CD4-positive, alpha-beta T cell treated with Interferon alpha-2 for 1 hour (primary cell): ENCODE measurements at places on chromosomes 1 and 21.

GRCh38 chr21:38987633-38988508 is 182.1 kb downstream of the ETS2 start:
- no peak for DNase-seq

- peak; percentile 17 for DNase-seq
Observed at GRCh38 chr1:184743062-184743756, 11.4 kb downstream of the EDEM3 start.

DNA sequence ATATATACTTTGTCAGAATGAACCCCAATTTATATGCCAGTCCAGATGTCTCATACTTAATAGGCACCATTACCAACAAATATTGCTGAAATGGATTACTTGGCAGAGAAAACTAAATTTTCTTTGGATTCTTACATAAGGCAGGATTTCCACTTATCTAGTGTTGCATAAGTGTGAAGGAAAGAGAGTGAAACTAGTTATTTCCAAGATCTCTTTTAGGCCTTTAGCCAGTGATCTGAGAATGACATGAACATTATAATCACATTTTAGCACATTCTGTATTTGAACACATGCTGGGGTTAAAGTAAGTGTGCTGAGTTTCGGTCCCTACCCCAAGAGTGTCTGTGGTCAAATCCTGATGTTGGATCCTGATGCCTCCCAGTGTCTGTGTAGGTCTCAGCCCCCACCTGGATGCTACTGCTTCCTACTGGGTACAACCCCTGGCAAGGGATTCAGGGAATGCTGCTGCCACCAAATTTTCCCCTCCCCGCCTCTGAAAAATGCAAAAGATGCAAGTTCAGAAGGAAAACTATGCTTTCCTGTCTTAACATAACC is 11.2 kb downstream of the DDAH1 start:
- no peak for DNase-seq

GRCh38 chr1:4407851-4408250 is 246.6 kb upstream of the AJAP1 start:
- DNase-seq = no peak

DNA sequence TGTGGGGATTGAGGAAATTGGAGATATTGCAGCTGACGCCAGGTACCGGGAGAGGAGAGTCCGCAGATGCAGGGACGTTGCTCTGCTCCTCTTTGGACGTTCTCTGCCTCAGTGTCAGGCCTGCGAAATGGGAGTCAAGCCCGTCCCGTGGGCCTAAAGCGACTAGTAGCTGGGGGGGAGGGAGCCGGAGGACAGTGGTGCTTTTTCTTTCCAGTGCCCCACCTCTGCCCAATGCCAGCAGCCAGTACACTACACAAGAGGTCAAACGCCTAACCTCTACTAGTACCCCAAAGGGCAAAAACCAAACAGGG is 413.6 kb upstream of the ESRRG start:
- DNase-seq = no peak

DNA sequence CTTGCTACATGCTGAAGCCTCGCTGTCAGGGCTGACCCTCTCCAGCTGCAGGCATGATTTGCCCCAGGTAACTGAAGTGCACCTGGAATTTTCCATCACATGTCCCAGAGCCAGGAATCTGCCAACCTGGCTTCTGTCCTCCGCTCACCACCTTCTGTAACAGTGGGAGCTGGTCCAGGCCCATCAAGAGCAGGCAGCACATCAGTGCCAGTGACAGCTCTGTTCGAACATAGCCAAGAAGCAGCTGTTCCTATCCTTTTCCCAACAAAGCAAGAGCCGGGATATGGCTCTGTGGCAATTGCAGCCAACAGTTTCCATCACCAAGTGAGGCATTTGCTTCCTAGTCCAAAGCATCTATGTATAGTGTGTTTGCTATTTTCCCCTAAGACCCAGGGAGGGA is 42.2 kb upstream of the KANK4 start:
- DNase-seq = no peak

GRCh38 chr1:147723691-147724323 is 36.6 kb downstream of the GJA5 start:
- DNase-seq = peak; percentile 42

DNA sequence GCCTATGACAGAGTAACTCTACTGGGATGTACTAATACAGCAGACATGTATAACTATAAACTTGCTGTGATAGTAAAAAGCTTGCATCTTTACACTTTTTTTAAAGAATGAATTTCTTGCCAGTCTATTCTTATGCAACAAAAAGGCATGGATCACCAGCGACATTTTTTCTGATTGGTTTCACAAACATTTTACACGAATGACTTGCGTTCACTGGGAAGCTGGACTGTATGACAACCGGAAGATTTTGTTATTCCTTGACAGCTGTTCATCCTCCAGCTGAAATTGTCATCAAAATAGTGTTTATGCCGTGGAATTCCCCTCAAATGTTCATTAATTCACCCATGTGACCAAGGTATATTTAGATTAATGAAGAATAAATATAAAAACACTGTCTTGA is 131.0 kb downstream of the XPR1 start:
- DNase-seq = no peak

DNA sequence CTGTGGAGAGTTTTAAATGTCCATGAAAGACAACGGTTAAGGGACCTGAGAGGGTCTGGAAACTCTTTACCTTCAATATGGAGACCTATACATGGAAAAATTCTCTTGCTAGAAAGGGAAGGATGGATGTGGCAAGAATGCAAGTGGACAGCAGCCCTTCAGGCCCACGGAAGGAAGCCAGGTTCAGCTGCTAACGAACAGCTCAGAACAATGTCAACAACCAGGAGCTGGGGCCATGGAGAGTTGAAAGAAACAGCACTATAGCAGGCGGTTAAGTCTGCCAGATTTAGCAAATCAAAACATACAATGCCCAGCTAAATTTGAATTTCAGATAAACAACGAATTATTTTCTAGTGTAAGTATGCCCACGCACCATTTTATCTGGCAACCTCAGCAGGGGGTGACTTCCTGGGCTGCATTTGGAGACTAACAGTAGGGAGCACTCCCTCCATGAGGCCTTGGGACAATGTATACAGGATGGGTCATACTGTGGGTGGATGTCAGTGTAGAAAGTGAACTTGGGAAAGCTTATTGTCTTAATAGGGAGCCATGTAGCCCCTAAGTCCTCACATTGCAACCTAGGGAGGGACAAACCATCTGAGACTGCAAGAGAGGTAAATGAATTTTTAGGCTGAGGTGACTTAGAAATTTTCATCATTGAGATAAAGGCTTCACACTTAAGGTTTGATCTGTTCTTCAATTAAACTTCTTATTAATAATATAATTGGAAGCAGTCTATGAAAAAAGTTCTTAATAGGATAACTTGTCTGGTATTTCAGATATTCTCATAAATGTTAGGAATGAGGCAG is 7.8 kb upstream of the H3-3A start:
- DNase-seq = no peak

- no peak for DNase-seq
Observed at GRCh38 chr1:82464362-82465001, 663.7 kb downstream of the ADGRL2 start.

GRCh38 chr1:203144661-203145060 is 17.1 kb downstream of the ADORA1 start:
- DNase-seq = no peak

GRCh38 chr1:175409938-175410337 is 217.4 kb upstream of the KIAA0040 start:
- DNase-seq = no peak

DNA sequence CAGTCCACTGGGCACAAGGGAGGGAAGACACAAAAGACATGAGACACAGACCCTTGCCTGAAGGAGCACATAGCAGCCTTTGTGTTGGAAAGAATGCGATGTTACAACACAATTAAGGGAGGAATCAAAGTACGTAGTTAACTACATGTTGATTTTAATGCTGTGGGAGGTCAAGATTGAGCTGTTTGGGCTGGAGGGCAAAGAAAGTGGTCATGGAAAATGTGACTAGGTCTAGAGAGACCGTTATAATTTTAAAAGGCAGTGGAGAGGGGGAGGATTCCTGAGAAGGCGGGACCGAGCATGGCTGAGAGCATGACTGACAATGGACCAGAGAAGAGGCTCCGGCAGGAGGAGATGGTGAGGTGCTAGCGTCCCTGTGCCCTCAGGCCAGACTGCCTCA is 111.8 kb upstream of the ATP1A1 start:
- no peak for DNase-seq

GRCh38 chr1:171247501-171247900 is 793 bp upstream of the FMO1 start:
- DNase-seq = no peak

DNA sequence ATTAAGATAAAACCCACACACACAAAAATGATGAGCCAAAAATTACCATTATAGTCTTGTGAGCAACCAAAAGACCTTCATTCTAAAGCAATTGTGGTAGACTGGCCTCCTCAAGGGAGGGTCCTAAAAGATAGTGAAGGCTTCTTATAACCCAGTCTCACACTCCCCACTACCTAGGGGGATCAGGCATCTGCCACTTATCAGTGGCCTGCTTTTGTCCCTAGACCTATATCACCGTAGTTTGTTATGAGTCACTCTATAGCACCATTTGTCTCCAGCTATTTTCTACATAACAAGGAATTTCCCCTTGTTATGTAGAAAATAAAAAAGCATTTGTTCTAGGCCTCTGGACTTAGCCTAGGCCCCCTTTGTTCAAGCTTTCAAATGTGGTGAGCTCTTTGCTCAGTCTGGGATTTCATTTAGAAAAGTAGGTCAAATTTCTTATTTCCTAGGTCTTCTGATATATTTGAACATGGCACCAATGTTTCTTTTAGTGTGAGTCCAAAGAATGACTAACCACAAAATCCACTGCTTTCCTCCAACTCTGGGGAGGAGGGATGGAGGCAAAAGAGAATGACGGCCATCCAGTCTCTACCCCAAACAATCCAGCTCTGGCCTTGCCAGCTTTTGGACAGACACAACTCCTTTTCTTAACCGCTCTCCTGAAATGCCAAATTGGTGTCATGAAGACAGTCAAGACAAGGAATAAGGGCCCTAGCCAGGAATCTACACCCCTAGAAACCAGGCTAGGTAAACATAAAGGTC is 8.9 kb downstream of the ADAR start:
- DNase-seq = no peak

- no peak for DNase-seq
Observed at GRCh38 chr1:162944974-162945674, 84.1 kb upstream of the CCDC190 start.

GRCh38 chr1:82978461-82979324 is 1020.2 kb downstream of the TTLL7 start:
- no peak for DNase-seq

GRCh38 chr1:184497959-184498723 is 111.3 kb downstream of the C1orf21 start:
- DNase-seq = no peak

- no peak for DNase-seq
Observed at GRCh38 chr1:118143831-118144230, 41.2 kb downstream of the SPAG17 start.

- no peak for DNase-seq
Observed at GRCh38 chr1:78919150-78919549, 87.4 kb downstream of the ADGRL4 start.

DNA sequence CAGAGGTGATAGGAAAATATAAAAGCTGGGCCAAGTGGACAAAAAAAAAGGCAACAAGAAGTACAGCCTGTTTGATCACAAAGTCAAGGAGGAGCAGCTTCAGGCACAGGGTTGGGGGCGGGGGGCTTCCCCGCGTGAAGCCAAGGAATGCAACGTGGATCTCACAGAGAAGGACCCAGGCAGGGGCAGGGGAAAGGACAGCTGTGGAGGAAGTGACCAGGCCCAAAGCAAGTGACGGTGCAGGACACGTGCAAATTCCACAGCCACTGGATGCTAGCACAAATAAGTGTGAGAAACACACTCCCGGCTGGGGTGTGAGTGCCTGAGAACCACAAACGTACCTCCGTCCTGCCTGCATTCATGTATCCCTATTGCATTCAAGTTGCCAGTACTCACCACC is 77.7 kb upstream of the DSCAM start:
- no peak for DNase-seq

DNA sequence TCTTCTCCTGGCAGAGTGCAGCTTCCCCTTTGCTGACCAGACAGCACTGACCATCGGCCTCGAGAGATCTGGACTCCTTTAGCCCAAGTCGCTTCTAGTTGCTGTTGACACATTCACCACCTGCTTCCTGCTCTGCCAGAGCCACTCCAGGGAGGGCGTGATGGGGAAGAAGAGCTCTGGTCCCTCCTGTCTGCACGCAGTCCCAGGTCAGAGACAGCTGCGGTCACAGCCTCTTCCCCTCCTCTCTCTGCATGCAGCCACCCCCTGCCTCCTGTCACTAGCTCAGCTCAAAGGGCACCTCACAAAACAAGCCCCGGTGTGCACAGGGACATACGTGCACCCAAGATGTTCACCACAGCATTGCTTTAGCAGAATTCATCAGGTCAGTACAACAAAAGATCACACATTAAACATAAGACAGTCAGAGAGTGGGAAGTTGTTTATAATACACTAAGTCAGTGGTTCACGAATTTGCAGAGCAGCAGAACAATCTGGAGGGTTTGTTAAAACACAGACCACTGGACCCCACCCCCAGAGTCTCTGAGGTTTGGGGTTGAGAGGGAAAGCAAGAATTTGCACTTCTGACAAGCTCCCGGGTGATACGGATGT is 132.9 kb downstream of the SYF2 start:
- peak; percentile 23 for DNase-seq

GRCh38 chr1:193706766-193707165 is 520.4 kb upstream of the B3GALT2 start:
- DNase-seq = no peak

- no peak for DNase-seq
Observed at GRCh38 chr1:16189921-16190621, 22.4 kb downstream of the ARHGEF19 start.

GRCh38 chr1:150549496-150550221 is 451 bp downstream of the ADAMTSL4 start:
- DNase-seq = no peak

DNA sequence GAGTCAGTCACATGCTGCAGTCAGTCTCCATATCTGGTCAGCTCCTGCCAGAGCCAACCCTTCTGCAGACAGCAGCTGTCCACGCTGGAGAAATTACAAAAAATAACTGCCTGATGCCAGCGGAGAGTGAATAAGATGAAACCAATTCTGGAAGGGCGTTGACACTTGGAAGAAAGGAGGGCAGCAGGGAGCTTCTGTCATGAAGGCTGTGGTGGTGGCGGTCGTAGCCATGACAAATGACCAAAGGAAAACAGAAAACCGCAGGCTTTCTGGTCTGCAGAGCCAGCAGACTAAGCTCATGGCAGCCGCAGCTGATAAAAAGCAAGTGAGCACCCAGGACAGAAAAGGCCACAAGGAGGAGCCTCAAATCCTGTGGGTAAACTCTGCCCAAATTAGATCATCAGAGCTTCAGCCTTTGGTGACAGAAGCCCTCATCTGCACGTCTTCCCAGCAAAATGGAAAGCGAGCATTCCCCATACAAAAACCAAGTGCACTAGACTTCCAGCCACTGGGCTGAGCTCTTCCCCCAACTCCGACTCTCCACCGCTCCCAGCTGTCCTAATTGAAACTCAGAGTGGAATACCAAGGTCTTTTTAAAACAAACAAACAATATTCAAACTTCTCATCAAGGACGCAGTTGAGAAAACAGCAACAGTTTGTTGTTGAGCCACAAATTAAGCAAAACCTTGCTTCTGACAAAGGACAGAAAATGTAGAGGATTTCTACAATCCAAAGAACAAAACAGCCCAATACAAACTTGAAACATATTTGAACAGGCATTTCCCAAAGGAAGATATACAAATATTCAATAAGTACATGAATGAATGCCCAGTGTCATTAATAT is 28.7 kb downstream of the RSPH1 start:
- DNase-seq = peak; percentile 25
